ENCODE measurements at places on chromosomes 7 and 10.

DNA sequence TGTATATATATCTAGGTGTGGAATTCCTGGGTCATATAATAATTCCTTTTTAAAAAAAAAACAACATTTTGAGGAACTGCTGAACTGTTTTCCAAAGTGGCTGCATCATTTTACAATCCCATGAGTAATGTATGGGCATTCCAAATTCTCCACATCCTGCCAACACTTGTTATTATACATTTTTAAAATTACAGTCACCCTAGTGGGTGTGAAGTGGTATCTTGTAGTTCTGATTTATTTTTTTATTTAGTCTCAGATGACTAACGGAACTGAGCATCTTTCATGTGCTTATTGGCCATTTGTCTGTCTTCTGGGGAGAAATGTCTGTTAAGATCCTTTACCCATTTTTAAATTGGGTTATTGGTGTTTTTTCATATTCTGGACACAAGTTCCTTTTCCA, 12.0 kb upstream of the KLHL7 start:
- peak; percentile 27 for DNase-seq

DNA sequence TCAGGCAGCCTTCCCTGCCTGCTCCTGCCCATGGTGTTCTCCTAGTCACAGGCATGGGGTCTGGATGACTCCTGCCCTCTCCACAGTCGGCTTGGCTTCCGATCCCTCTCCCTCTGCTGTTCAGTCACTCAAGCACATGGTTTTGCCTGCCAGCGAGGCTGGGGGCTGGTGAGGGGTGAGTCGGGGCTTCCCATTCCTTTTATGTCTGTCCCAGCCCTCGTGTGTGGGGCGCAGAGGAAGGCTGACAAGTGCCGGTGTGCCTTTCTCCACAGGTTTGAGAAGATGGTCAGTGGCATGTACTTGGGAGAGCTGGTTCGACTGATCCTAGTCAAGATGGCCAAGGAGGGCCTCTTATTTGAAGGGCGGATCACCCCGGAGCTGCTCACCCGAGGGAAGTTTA, 40.1 kb downstream of the TACR2 start:
- no peak for DNase-seq

DNA sequence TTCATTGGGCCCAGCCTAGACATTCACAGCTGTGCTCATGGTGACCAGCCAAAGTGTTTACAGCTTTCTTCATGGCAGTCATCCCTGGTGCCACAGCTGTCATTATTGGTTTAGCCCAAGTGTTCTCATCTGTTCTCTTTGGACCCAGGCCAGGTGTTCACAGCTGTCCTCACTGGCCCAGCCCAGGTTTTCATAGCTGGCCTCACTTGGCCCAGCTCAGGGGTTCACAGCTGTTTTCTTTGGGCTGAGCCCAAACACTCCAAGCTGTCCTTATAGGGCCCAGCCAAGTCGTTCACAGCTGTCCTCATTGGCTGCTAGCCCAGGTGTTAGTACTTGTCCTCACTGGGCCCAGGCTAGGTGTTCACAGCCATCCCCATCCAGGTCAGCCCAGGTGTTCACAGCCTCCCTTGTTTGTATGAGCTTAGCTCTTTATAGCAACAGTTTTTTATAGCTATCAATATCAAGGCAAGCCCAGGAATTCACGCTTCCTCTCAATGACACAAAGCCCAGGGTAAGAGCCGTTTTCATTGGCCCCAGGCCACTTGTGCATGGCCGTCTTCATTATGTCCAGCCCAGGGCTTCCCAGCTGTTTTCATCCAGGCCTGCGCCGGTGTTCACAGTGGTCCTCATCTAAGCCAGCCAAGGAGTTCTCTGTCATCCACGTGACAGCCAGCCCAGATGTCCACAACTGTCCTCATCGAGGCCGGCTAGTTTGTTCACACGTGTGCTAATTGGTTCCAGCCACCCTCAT, 11.6 kb downstream of the FRG2B start:
- DNase-seq: no peak

- DNase-seq: peak; percentile 65
Observed at GRCh38 chr7:36291387-36292316, 98.0 kb upstream of the ANLN start.

DNA sequence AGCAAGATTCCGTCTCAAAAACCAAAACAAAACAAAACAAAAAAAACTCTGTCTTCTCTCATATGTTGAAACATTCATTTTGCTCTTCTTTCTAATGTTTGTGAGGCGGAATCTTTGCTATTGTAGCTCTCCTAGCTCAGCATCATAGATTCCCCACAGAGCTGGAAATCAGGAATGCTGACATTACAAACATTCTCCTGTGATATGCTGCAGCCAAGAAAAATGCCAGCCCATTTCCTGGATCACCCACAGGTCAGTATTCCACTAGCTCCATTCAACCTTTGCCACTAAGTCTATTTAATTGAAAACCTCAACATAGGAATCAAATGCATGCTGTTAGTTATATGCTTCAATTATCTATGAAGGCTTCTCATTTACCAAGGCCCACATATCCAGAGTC, 186.3 kb downstream of the IPMK start:
- no peak for DNase-seq

GRCh38 chr7:41599760-41600159, 103.1 kb downstream of the INHBA start:
- no peak for DNase-seq

DNA sequence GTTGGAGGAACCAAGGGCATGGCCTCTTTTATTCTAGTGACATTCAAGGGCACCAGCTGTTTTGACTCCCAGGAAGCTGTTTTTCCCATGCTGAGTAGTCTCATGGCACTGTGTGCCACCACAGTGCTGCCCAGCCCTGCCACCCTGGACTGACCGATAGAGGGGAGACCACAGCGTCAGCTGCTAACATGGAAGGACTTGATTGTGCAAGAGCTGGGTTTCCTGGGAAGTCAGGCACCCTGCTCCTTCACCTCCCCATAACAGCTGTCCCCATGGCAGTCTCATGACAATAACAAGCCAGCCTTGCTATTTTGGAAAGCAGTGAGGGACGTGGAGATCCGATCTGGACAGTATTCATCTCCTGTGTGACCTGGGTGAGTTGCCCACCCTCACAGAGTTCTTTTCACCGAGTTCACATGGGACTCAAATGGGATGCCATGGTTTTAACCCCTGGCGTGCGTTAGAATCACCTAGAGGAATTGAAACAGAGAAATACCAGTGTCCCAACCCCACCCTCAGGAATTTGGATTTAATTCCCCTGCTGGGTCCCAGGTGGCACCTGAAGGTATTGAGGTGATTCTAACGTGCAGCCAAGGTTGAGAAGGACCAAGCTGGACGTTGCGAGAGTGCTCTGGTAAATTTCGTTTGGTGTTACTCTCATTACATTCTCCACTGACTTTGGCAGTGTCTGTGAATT, 174.8 kb downstream of the CELF2 start:
- DNase-seq: no peak

DNA sequence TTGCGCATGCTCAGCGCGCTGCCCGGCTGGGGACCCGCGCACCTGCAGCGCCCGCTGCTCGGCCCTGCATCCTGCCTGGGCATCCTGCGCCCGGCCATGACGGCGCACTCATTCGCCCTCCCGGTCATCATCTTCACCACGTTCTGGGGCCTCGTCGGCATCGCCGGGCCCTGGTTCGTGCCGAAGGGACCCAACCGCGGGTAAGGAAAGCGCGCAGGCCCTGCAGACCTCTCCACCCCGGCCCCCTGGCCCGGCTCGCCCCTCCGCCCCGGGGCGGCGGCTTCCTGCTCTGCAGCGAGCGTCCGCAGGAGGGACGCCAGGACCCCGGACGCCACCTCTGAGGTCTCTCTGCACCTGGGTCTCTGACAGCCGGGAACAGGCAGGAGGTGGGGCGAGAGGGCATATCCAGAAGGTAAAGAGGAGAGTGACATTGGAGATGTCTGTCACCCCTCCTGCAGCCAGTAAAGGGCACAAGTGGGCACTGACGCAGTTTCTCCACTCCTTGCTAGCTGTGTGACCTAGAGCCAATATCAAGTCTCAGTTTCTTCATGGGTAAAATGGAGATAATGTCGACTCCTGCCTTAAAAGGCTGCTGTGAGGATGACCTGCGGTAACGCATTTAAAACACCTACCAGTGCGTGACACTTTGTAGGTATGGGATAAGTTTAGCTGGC, 338 bp downstream of the ATP6V0E2 start:
- no peak for DNase-seq

DNA sequence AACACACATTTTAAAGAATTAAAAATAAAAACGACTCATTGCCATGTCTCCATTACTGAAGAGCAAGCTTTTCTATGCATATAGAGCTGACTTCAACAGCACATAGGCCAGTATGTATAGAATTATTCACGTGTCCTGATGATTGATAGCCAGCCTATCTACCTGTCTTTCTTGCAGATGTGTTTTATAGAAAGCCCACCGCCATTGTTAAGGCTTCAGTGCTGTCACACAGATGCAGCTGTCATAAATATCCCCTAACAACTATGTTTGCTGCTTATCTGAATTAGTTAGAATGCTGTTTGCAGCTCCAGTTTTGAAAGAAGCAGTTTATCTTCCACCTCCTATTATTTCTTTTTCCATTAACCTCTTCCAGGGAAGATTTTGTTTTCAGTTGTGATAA, 235.9 kb downstream of the SLC25A13 start:
- DNase-seq: no peak

- no peak for DNase-seq
Observed at GRCh38 chr10:59243611-59244195, 67.3 kb downstream of the PHYHIPL start.

DNA sequence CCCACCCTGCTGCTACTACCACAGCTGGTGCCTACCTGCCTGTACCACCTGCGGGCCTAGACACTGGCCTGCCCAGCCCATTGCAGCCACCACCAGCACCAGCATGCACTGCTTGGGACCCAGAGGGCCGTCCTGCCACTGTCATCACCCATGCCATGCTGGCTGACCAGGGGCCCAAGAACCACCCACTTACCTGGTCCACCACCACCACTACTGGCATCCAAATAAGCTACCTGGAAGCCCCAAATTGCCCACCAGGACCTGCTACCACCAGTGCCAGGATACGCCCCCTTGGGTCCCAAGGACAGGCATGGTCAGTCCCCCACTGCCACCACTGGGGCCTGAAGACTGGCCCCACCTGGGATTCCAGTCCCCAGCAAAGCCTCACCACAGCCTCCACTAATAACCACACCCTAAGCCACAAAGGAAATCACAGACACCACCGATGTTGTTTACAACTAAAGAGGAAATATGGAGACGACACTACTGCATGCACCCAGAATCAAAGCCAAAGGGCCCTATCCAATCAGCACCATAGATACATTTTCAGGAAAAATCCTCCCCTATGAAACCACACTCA, 70.5 kb upstream of the DIP2C start:
- no peak for DNase-seq

DNA sequence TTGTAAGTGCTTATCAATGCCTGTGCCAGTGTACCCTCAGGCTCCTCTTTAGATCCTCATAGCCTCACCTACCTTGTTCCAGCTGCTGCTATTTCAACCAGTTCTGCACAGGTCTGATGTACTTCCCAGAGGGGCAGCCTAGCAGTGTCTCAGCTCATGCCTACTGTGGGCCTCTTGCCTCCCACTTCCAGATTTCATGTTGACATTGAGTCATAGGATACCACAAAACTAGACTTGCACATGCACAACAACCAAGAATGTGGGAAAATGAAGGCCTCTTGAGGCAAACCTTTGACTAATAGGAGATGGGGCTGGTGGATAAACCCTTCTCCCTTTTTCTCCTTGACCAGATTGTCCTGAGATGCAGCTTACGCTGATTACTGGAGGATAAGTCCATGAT, 31.0 kb downstream of the PON3 start:
- DNase-seq: no peak

DNA sequence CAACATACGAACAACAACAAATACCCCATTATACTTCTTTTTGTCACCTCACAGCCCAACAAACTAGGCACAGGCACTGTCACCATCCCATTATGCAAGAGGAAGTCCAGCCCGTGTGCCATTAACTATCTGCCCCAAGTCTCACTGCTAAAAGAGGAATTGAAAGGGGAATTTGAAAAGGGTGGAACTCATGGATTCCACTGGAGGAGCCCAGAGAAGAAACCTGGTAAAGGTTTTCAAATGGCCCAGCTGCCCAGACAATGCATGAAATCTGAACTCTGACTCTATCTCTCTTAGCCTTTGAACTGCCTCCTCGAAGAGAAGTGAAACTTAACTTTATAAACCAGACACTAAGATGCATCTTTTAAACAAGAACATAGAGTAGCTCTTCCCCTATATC, 130.0 kb downstream of the PLXNA4 start:
- no peak for DNase-seq

- no peak for DNase-seq
Observed at GRCh38 chr10:65798133-65798532, 1127.7 kb upstream of the LRRTM3 start.

- no peak for DNase-seq
Observed at GRCh38 chr10:128563387-128563786, 437.2 kb upstream of the MKI67 start.

- DNase-seq: no peak
Observed at GRCh38 chr10:71715026-71715425, 4.6 kb downstream of the C10orf105 start.

DNA sequence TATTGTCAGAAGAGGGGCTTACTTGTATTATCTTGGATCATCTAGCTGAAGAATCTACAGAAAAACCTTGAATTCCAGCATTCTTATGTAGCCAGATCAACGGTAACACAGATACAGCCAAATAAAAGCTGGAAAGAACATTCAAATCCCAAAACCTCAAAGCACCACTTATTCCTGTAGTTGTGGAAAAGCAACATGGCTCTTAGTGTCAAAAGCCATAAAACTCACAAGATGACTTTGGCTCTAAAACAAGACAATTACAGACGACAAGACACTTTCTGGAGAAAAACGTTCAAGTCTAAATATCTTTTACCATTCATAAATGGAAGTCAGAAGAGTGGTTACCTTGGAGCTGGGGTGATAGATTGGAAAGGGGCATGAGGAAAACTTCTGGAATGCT, 173.0 kb downstream of the HERPUD2 start:
- DNase-seq: no peak

DNA sequence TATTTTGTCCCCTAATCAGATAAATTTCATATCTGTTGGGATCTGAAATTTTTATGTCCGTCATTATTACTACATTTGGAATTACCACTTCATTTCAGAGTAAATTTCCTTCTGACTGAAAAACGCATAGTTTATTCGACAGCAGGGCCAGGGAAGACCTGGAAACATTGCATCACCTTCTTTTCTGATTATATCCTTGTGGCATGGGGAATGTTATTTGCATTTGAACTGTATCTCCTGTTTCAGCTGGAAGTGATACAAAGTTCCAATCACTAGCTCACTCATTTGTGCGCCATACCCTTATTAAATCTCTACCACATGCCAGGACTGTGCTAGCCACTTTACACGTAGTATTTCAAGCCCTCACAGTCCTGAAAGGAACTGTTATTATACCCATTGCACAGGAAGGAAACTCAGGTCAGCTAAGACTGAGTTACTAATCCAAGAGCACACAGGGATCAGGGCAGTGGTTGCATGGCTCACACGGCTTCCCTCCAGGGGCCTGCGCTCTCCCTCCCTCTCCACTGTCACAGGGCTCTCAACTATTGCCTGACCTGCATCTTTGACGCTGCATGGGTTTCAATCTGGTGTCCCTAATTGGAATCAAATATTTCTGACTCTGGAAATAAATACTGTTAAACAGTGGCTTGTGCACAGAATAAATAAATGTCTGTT, 84.4 kb upstream of the NANOS1 start:
- DNase-seq: no peak

GRCh38 chr10:30818010-30818660, 188.6 kb upstream of the LYZL2 start:
- DNase-seq: no peak

- DNase-seq: no peak
Observed at GRCh38 chr10:69097729-69098128, 9.8 kb downstream of the SRGN start.

GRCh38 chr7:7817748-7818147, 99.3 kb upstream of the RPA3 start:
- no peak for DNase-seq
